Mesenteric fat pad (tissue), 1 donor: ENCODE measurements at places on chromosomes 5 and 9. TPM values are rescaled to one million over a fixed set of nuclear protein-coding genes. Genes with fewer than 3 reads are reported as not detected.

UBQLN1 gene
- total RNA-seq, result 108 TPM

GRCh38 chr5:140391312-140391711 is 10.3 kb upstream of the ANKHD1 start:
- DNase-seq, result no peak

- DNase-seq, result no peak
Measured at GRCh38 chr5:45454114-45454513, 242.1 kb downstream of the HCN1 start.

DNA sequence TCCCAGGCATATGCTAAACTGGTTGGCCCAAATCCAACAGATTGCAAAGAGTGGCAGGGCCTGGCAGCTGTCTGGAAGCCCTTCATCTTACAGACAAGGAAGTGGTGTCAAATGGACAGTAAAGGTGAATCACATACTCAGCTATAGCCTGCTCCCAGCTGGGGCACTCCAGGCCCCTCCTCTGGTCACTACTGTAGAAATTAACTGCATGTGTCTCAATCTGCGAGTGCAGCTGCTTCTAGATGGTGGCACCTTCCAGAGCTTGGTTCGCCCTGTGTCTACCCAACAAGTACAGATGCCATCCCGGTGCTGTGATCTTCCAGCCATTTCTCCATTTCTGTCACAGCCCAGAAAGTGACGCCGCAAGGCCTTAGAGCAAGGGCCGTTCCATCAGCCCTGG is 50.2 kb downstream of the OTULIN start:
- peak; percentile 68 for DNase-seq

DNA sequence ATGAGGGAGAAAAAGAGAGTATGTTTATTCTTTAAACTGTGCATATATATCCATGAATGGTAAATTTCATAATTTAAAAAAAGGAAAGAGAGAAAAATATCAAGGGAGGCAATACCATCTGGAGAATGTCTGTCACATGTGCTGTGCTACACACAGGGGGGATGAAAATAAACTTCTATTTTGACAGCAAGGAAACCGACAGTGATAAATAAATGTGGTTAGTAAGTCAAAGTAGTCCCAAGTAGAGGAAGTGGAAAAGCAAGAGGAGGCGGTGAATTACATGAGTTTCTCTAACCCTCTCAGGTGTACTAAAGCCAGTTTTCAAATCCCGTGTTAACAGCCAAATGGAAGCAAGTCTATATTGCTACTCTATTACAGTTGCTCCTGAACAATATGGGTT is 83.3 kb downstream of the ICE1 start:
- DNase-seq, result no peak

DNA sequence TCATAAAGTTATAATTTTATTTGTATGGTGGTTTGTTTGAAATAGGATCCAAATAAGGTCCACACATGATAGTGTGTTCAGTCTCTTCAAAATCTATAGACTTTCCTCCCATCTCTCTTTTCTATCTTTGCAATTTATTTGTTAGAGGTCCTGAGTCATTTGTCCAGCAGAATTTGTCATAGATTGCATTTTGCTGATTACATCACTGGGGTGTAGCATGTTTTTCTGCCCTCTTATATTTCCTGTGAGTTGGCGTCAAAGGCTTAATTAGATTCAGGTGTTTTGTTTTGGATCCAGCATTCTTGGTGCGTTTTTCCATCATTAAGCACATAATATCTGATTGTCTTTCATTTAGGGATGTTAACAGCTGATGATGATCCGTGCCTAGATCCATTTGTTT is 15.0 kb downstream of the CYFIP2 start:
- no peak for DNase-seq

MOCS2 gene
- total RNA-seq, result 27.9 TPM

DNA sequence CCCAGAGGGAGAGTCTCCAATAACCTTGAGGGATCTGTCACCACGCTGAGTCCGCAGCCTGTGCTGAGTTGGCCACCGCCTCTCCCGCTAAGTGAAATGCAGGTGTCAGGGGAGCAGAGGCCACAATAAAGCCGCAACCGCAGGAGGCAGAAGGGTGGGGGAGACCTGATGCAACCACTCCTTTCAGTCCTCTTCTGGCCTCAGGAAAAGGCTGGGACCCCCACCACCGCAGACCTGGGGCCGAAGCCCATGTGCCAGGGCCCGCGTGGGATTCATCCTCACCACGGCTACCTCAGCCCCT is 576 bp downstream of the MAP1B start:
- DNase-seq, result no peak

KCNMB1 gene
- total RNA-seq, result 0.93 TPM

KIF12 gene
- total RNA-seq, result 0.84 TPM

BSPRY gene
- total RNA-seq, result 0.19 TPM

RANBP3L gene
- not detected for total RNA-seq

DNA sequence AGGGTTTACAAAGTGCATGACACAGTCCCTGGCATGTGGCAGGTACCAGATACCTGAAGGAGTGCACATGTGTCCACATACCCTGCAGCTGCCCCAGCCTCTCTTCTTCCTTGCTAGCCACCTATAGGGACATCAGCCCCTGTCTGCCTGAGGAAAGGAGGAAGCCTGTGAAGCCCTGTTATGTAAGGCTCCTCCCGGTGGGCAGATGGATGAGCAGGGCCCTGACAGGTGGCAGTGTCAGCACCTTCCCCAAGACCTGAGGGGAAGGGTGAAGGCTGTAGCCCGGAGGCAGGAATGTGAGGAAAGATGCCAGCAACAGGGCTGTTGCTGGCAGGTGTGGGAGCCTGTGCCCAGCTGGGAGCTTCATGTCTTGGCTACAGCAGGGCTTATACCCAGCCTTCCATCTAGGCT is 21.7 kb downstream of the TCF7 start:
- DNase-seq, result peak; percentile 41

SPATA6L gene
- 5.4 TPM for total RNA-seq

- DNase-seq, result no peak
Measured at GRCh38 chr5:32265902-32266301, 46.8 kb downstream of the MTMR12 start.

DNA sequence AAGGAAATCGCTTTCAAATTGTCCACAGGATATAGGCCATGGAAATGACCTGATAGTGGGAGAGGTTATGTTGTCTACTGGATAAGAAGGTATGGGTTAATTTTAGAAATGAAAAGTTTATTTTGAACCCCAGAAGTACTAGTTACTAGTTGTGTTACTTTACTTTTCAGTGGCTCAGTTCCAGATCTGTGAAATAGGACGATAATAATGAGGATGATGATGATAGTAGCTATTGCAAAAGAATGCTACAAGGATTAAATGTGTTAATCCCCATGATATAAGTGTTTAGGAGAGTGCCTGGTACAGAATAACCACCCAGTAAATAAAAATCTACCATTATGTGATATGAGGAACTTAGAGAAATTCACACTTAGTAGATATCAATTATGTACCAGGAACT is 120.8 kb downstream of the PDE4D start:
- DNase-seq, result no peak

EMB gene
- 49.1 TPM for total RNA-seq

C1QTNF2 gene
- total RNA-seq, result 0.64 TPM

DNA sequence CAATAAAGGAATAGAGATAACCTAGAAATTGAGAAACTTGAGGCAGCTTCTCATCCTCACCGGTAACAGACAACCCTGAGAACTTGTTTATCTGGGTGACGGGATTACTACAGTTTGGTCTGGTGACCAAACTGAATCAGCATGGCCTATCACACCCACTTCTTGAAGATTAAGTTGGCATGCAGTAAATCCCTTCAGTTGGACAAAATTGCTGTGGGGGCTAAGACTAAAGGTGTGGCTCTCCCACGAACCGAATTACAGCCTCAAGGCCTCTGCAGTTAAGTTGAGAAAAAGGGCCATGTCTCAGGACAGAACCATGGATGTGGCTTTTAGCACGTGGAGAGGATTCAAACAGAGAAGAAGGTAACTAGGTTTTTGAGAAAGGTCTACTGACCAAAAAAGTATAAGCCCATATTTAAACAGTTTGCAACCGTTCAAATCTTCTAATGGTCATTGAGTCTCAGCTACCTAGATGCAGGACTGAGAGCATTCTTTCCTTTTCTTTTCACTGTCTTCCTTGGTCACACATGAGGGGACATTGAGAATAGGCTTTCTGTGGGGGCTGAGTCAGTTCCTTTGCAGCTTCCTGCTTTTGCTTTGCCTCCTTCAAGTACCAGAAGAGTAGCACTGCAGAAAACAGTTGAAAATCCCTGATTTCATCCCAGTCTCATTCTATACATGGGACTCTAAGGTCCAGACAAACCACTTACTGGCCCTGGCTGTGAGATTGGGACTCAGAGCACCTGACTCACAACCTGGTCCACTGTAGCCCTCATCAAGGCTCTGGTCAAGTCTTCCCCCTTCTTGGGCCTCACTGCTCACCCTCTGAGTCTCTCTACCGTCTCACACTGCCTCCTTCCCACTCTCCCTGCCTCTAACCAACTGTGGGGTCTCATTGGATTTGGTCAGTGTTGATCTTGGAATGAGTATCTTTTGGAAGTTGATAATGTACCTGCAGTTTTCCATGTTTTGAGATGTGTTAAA is 30.9 kb downstream of the PDE6A start:
- no peak for DNase-seq

DNA sequence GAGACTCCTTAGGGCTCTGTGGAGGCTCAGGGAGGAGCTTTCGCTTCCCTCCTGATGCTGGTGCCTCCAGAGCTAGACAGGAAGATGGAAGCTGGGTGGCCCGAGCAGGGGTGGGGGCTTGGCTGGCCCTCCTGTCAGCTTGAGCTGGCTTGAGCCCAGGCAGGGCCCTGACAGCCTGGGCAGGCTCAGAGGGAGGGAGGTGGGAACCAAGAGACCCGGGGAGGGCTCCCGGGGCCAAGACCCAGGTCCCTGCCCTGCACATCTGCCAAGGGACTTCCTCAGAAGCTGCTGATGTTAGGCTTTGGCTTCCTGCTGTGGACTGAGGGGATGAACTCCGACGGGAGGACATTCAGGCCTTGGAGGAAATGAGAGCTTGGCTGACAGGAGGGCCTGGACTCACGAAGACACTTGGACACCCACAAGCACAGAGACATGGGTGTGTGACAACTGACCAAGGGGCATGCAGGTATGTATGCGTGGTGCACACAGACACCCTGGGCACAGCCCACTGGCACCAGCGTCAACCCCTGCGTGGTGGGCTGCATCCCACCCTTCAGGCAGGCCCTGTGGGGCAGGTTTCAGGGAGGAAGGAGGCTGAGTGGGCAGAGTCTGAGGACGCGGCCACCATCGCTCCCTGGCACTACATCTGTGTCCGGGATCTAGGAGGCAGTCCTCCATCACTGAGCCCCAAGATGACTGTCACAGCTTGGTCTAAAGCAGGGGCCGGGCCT is 1.7 kb upstream of the LTC4S start:
- no peak for DNase-seq

GAS1 gene
- total RNA-seq, result 91.5 TPM

DNA sequence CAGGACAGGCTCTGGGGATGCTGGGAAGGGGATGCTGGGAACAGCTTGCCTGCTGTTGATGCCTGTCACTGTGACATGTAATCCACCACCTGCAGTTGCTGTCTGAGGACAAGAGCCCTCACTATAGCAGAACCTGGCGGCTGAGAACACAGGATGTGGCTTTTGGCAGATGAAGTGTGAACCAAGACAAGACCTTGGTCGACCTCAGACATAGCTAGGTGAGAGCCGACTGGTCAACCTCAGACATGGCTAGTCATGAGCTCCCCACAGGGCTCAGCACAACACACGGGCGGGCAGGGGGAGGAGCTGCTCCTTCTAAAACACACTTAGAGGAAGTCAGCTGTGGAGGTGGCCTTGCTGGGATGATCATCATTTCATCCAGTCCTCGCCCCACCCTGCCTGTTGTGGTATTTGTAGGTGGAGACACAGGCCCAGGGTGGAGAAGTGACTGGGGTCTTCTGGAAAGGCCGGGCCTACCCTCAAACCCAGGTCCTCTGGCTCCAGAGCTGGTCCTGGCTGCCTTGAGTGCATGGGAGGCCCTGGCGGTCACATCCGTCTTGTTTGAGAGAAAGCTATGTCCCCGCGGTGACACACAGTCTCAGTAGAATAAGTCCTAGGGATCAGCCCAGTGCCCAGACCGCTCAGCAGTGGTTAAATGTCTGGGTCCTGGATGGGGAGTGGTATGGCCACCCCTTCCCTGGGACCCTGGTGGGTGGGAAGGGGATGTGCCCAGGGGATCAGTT is 6.1 kb downstream of the SUSD3 start:
- DNase-seq, result no peak
